Right atrium auricular region (tissue), 2 donors: ENCODE measurements at places on chromosomes 5 and 9. TPM values are rescaled to one million over a fixed set of nuclear protein-coding genes. Genes with fewer than 3 reads are reported as not detected.

DNA sequence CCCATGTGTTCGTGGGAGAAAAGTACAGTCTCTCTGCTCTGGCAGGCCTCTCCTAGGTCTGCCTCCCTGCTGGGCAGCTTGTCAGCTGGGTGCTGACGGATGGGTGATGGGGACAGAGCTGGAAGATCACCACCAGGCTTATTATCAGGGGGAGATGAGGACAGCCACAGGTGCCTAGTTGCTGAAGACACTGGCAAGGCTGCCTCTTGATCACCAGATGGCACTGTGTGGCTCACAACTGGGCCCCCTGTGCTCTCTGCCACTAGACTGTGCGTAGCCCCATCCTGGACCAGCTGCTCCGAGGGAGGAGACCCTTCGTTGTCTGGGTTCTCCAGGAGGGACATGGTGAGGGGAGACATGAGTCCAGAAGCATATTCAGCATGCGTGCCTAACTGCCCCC, 73.0 kb downstream of the KIF24 start:
- peaks cover 75% of the 10 kb centered on the region for H3K4me1 ChIP-seq
- DNase-seq = no peak
- no peaks in the 10 kb centered on the region for H3K27me3 ChIP-seq
- peaks cover 11% of the 10 kb centered on the region for H3K36me3 ChIP-seq
- no peak overlapping the region for H3K4me3 ChIP-seq
- H3K27ac ChIP-seq = peak overlapping the region; percentile 79

GRCh38 chr5:100668511-100668910, 133.3 kb downstream of the FAM174A start:
- no peaks in the 10 kb centered on the region for H3K4me1 ChIP-seq
- DNase-seq = no peak
- no peak overlapping the region for H3K4me3 ChIP-seq
- H3K27me3 ChIP-seq = no peaks in the 10 kb centered on the region
- H3K36me3 ChIP-seq = no peaks in the 10 kb centered on the region

- peaks cover 9% of the 10 kb centered on the region for H3K4me1 ChIP-seq
- H3K36me3 ChIP-seq = peaks cover 27% of the 10 kb centered on the region
- no peak overlapping the region for H3K4me3 ChIP-seq
These were observed 6.3 kb downstream of the TESK1 start for GRCh38 chr9:35611230-35611797.

- H3K27me3 ChIP-seq = no peaks in the 10 kb centered on the region
- DNase-seq = no peak
- no peaks in the 10 kb centered on the region for H3K4me1 ChIP-seq
These were observed 105.8 kb downstream of the SREK1 start for GRCh38 chr5:66249920-66250319.

DNA sequence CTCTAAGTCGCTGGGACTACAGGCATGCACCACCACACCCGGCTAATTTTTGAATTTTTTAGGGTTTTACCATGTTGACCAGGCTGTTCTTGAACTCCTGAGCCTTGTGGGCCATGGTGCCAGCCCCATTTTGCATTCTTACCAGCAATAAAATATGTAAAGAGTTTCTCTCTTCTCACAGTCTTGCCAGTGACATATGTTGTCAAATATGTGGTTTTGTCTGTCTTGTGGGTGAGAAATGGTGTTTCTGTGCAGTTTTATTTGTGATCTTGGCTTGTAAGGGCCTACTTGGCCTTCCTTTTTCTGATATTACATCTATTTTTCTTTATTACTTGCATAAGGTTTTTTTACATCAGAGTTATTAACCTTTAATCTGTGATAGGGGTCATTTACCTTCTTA, 47.1 kb downstream of the SPIN1 start:
- H3K27me3 ChIP-seq = no peaks in the 10 kb centered on the region
- H3K4me3 ChIP-seq = no peak overlapping the region
- no peak overlapping the region for H3K27ac ChIP-seq
- H3K4me1 ChIP-seq = no peaks in the 10 kb centered on the region
- DNase-seq = no peak
- peaks cover 18% of the 10 kb centered on the region for H3K36me3 ChIP-seq

GRCh38 chr5:123454259-123454911, 31.2 kb upstream of the CEP120 start:
- H3K27ac ChIP-seq = no peak overlapping the region
- no peaks in the 10 kb centered on the region for H3K4me1 ChIP-seq
- no peaks in the 10 kb centered on the region for H3K27me3 ChIP-seq
- DNase-seq = no peak

DNA sequence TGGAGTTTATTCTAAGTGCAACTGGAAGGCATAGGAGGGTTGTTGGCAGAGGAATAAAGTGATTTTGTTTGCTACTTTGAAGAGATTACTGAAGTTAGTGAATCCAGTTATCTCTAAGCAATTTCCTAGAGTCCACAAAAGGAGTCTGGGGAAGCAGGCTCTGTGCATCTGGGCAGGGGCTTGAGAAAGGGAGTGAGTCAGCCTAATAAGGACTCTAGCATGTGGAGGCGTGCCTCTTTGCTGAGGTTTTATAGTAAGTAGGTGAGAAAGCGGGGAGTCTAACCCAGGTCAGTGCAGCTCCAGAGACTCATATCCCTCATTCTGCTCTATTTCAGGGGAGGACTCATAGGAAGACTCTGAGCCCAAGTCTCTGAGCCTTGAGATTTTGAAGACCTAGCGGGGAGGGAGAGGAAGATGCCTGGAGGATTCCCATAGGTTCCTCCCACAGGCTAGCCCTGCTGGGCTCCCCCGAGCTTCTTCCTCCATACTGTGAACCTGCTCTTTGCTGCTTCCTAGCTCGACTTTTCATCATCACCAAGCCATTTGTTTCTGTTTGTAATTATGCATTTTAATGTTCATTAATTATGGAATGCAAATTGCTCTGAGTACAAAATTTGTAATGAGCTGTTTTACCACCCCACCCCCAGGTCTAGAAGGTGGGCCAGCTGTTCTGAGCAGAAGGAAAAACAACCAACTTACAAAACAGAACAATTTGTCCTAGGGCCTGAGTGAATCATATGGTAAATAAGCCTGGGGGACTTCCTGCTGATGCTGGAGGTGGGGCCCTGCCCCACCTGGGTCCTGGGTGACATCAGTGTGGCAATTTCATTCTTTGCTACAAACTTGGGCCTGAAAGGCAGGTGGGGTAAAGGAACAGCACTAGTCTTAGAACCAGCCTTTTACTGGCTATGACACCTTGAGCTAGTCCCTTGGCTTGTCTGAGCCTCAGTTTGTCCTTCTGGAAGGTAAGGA, 150.2 kb downstream of the TRIM32 start:
- H3K27ac ChIP-seq = no peak overlapping the region
- no peak overlapping the region for H3K4me3 ChIP-seq
- no peaks in the 10 kb centered on the region for H3K36me3 ChIP-seq
- H3K27me3 ChIP-seq = no peaks in the 10 kb centered on the region
- no peak for DNase-seq

- H3K4me1 ChIP-seq = no peaks in the 10 kb centered on the region
- no peaks in the 10 kb centered on the region for H3K27me3 ChIP-seq
- DNase-seq = peak; percentile 72
- no peaks in the 10 kb centered on the region for H3K36me3 ChIP-seq
These were observed 185.9 kb downstream of the MSX2 start for GRCh38 chr5:174910245-174910737.

DNA sequence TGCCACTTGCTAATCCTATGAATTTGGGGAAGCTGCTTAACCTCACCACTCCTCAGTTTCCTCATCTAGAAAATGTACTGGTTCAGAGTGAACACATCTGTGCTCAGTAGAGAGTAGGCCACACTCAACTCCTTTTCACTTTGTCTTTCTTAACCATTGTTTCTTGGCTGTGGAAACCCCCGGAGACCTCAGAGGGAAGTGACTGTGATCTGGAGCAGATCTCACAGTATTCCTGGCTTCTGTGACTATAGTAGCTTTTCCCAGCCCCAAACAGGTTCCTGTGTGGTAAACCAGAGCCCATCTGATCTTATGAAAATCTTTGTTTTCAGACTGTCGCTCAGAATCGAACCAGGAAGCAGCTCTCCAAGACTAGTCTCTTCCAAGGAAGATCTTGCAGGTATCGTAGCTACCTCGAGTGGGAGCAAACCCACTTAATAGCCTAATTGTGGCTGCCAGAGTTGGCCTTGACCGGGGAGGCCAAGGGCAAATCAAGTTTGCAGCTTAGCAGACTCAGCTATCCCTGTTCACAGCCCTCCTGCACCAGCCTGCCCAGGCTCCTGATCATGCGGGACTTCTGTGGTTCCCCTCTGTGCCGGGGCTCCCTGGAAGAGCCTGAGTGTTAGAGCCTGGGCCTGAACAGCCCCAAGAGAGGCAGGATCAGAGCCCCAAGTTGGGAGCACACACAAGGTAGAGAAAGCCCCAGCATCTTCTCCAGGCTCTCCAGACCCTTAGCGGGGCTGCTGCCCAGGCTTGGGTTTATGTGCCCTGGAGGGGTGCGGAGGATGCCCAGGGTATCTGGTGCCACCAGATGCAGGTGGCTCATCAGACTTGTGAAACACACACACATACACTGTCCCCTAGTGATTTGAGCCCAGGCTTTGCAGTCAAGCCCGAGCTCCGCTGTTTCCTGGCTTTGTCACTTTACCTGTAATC, 52.2 kb upstream of the ANGPTL2 start:
- H3K36me3 ChIP-seq = no peaks in the 10 kb centered on the region
- H3K4me1 ChIP-seq = peaks cover 12% of the 10 kb centered on the region
- DNase-seq = peak; percentile 56
- H3K27me3 ChIP-seq = no peaks in the 10 kb centered on the region

GRCh38 chr5:159444441-159445082, 114.3 kb upstream of the IL12B start:
- no peak for DNase-seq
- H3K27me3 ChIP-seq = no peaks in the 10 kb centered on the region
- no peaks in the 10 kb centered on the region for H3K4me1 ChIP-seq

DNA sequence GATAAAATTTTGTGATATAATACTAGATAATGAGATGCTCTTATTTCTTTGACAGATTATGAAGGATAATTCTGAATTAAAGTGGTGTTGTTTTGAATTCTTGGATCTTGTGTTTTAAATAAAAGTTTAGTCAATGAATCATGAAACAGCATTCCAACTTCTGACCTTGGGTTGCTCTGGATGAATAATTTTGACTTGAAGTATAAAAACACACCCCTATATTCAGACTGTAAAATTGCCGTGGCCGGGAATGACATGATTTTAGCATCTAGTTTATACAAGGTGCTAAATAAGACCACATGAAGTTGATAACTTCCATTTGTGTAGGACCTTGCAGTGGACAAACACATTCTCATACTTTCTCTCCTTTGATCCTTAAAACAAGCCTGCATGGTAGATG, 67.2 kb upstream of the DAP start:
- no peaks in the 10 kb centered on the region for H3K4me1 ChIP-seq
- no peak overlapping the region for H3K27ac ChIP-seq
- no peaks in the 10 kb centered on the region for H3K27me3 ChIP-seq
- no peak for DNase-seq
- H3K36me3 ChIP-seq = no peaks in the 10 kb centered on the region

DNA sequence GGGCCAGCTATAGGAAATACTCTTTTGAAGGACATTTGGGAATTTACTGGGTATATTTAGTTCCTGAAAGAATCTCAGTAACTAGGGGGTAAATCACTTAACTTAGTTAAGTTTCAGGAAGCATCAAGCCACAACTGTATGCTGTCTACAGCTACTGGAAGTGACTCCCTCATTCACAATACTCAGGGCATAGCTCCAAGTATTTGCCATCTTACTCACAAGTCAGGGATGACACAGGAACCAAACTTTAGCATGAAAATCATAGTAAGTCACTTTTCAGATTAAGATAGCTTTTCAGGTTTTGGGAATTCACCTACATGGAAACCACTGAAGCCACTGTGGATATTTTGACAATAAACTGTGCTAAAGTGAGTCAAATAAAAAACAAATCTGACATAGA, 242.4 kb upstream of the ATP10B start:
- H3K4me1 ChIP-seq = no peaks in the 10 kb centered on the region
- no peaks in the 10 kb centered on the region for H3K27me3 ChIP-seq
- no peak overlapping the region for H3K4me3 ChIP-seq
- no peak for DNase-seq
- H3K27ac ChIP-seq = no peak overlapping the region

DNA sequence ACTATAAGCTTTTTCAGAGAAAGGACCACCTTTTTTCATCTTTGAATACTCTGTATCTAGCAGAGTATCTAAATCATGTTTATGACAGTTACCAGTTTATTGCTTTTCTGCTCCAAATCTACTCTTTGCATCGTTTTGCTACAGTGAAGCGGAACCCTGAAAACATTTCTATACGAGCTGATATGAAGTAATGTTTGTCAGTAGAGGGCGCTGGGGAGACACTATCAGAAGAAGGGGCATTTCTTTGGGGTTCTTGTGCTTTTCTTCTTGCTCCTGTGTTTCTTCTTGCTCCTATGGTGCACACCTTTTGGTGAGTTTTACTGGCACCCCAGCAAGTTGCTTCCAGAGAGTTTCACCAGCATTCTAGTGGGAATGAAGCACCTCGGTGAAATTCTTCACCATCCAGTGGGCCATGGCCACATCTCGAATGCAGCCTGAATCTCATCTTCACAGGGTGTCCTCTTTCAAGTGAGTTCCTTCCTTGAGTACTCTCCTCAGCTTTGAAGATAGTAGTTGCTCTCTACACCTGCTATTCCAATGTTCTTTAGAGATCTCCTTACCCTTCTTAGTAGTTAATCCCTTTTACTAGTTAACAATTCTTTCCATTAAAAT, 98.4 kb downstream of the FGF1 start:
- no peak overlapping the region for H3K27ac ChIP-seq
- no peak overlapping the region for H3K4me3 ChIP-seq
- H3K27me3 ChIP-seq = no peaks in the 10 kb centered on the region
- H3K4me1 ChIP-seq = no peaks in the 10 kb centered on the region

GRCh38 chr5:177382423-177383029, 1.7 kb upstream of the SLC34A1 start:
- no peaks in the 10 kb centered on the region for H3K4me1 ChIP-seq
- no peaks in the 10 kb centered on the region for H3K27me3 ChIP-seq
- DNase-seq = no peak

GRCh38 chr5:151950706-151951105, 26.1 kb upstream of the GLRA1 start:
- no peak for DNase-seq
- H3K4me3 ChIP-seq = no peak overlapping the region
- no peaks in the 10 kb centered on the region for H3K4me1 ChIP-seq
- H3K36me3 ChIP-seq = no peaks in the 10 kb centered on the region
- H3K27ac ChIP-seq = no peak overlapping the region

DNA sequence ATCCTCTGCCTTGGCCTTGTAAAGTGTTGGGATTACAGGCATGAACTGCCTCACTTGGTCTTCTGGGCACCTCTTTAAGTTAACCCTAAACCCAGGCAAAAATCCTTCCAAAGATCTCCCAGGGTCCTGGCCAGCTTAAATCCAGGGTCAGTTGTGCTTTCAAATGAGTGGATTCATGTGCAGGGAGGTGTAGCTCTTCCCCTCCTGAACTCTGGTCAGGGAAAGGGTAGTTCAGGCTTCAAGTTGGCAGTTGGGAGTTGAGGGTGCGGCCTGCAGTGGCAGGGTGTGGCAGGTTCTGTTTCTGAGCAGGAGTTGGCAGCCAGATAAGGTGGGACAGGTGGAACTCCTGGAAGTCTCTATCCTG, 3.6 kb downstream of the HNRNPAB start:
- H3K27me3 ChIP-seq = no peaks in the 10 kb centered on the region
- H3K36me3 ChIP-seq = peaks cover 71% of the 10 kb centered on the region
- no peak for DNase-seq

Gene NR5A1
- not detected for total RNA-seq

Gene UGT3A1
- not detected for total RNA-seq

Gene RNF183
- total RNA-seq = not detected

Gene MATR3
- 131 TPM for total RNA-seq

Gene GRAMD2B
- 41.1 TPM for total RNA-seq

Gene ACSL6
- total RNA-seq = 1.6 TPM

Gene BARHL1
- not detected for total RNA-seq

Gene RASGRF2
- total RNA-seq = 3.5 TPM

Gene OR5C1
- total RNA-seq = not detected

Gene UAP1L1
- 4.3 TPM for total RNA-seq

Gene IRX2
- total RNA-seq = 0.83 TPM
